Osteocyte (in vitro differentiated cells): ENCODE measurements at places on chromosomes 5 and 9. TPM values are rescaled to one million over a fixed set of nuclear protein-coding genes. Genes with fewer than 3 reads are reported as not detected.

GALNT12 gene
- not detected in 2 replicates for total RNA-seq

FAM169A gene
- total RNA-seq, result 2.7 and 3.6 TPM in 2 replicates

CDX1 gene
- total RNA-seq, result 0.71 and 1.0 TPM in 2 replicates

KIF20A gene
- 14.7 and 16.4 TPM in 2 replicates for total RNA-seq

PGM5 gene
- not detected in 2 replicates for total RNA-seq

NDUFS4 gene
- 74.3 TPM in 2 replicates for total RNA-seq

CTSL gene
- 264 and 277 TPM in 2 replicates for total RNA-seq

MCTP1 gene
- total RNA-seq, result 0.50 and 0.67 TPM in 2 replicates

- DNase-seq, result no peak
- H3K27me3 ChIP-seq, result no peaks in the 10 kb centered on the region
- peak overlapping the region; percentile 63 for H3K27ac ChIP-seq
These were observed 356.2 kb upstream of the NUDT12 start for GRCh38 chr5:103918668-103919367.

DNA sequence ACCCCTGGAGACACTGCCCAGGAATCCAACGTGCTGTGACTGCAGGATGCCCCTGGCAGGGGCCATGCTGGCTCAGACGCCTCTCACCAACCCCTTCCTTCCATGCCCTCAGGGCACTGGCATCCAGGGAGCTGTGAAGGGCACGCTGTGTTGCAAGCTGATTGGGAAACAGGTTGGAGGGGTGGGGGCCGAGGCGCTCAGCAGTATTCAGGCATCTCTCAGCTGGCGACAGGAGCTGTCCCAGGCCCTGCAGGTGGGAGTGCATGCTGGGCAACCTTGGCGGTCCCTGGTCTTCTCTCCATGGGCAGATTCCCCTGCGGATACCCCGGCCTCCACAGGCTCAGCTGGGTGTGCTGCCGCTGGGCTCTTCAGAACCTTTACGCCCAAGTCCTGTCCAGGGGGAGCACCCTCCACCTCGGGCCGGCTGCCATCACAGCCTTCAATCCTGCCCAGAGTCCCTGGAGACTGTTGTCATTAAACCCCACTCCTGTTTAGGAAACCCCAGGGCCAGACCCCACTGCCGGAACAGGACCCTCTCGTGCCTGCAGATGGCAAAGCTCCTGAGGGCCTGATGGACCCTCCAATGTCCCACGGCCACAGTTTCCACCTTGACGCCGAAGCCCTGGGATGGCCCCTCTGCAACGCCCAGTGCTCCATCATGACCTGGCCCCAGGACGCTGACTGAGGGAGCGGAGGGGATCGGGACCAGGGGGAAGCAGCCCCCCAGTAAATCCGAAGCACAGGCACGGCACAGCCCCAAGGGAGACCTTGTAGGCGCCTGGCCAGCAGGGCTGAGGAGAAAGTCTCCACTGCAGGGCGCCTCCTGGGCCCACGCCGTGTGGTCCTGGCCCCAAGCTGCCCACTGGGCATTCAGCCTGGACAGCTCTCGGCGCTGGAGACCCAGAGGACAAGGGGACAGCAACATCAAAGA is 9.3 kb downstream of the TPPP start:
- H3K27me3 ChIP-seq, result no peaks in the 10 kb centered on the region
- H3K36me3 ChIP-seq, result no peaks in the 10 kb centered on the region
- H3K27ac ChIP-seq, result no peak overlapping the region
- H3K4me3 ChIP-seq, result no peak overlapping the region

DNA sequence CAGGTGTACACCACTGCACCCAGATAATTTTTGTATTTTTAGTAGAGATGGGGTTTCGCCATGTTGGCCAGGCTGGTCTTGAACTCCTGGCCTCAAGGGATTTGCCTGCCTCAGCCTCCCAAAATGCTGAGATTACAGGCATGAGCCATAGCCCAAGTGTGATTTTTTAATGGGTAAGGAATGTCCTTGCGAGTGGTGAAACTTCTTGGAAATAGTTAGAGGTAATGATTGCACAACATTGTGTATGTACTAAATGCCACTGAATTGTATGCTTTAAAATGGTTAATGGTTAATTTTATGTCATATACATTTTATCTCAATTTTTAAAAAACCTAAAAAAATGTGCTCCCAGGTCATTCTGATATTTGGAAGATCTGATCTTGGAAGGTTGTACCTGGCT is 59.9 kb upstream of the IL6ST start:
- H3K27ac ChIP-seq, result no peak overlapping the region
- DNase-seq, result no peak
- H3K4me3 ChIP-seq, result no peak overlapping the region
- peaks cover 17% of the 10 kb centered on the region for H3K4me1 ChIP-seq
- no peaks in the 10 kb centered on the region for H3K36me3 ChIP-seq

DNA sequence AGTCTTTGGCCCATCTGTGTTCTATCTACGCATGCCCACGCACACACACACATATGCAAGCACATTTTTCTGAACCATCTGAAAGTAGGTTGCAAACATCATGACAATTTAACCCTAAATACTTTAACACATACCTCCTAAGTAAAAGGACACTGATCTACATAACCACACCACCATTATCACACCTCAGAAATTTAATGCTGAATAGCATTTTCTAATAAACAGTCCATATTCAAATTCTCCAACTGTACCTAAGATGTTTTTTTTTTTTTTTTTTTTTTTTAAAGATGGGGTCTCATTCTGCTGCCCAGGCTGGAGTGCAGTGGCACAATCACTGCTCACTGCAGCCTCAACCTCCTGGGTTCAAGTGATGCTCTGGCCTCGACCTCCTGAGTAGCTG is 35.5 kb downstream of the DDX31 start:
- no peak for DNase-seq
- H3K27me3 ChIP-seq, result no peaks in the 10 kb centered on the region
- H3K4me1 ChIP-seq, result peaks cover 10% of the 10 kb centered on the region
- peaks cover 45% of the 10 kb centered on the region for H3K36me3 ChIP-seq

- H3K36me3 ChIP-seq, result peaks cover 14% of the 10 kb centered on the region
- H3K27ac ChIP-seq, result no peak overlapping the region
- no peak overlapping the region for H3K4me3 ChIP-seq
These were observed 9.0 kb downstream of the MTREX start for GRCh38 chr5:55316837-55317236.

GRCh38 chr9:122364117-122364782 is 6.6 kb upstream of the PTGS1 start:
- DNase-seq, result no peak
- H3K27ac ChIP-seq, result no peak overlapping the region
- H3K36me3 ChIP-seq, result no peaks in the 10 kb centered on the region
- H3K4me3 ChIP-seq, result no peak overlapping the region
- peaks cover 11% of the 10 kb centered on the region for H3K4me1 ChIP-seq

GRCh38 chr9:79325501-79325900 is 246.3 kb upstream of the TLE4 start:
- H3K36me3 ChIP-seq, result no peaks in the 10 kb centered on the region
- H3K4me1 ChIP-seq, result peaks cover 13% of the 10 kb centered on the region
- DNase-seq, result no peak
- H3K4me3 ChIP-seq, result no peak overlapping the region
- no peaks in the 10 kb centered on the region for H3K27me3 ChIP-seq

DNA sequence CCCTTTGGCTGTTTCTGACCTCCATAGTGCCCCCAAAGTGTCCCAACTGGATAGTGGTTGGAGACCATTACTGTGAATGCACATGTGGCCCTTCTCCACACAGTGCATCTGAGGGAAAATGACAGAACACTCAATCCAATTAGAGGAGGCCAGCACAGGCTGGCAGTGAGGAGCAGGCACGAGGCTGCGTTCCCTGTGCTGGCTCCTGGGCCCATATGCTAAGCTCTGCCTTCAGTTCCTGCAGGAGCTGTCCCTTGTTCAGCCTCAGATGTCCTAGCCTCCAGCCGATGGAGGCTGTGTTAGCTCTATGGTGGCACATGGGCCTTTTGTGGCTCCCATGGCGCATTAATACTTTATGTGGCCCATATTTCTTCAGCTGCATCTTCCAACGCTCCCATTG is 35.8 kb downstream of the ALG2 start:
- H3K4me3 ChIP-seq, result no peak overlapping the region
- DNase-seq, result no peak
- H3K36me3 ChIP-seq, result no peaks in the 10 kb centered on the region
- no peak overlapping the region for H3K27ac ChIP-seq

GRCh38 chr9:24382566-24382965 is 163.1 kb downstream of the IZUMO3 start:
- H3K4me3 ChIP-seq, result no peak overlapping the region
- no peak overlapping the region for H3K27ac ChIP-seq
- H3K4me1 ChIP-seq, result no peaks in the 10 kb centered on the region
- H3K27me3 ChIP-seq, result no peaks in the 10 kb centered on the region

- H3K27ac ChIP-seq, result no peak overlapping the region
- H3K36me3 ChIP-seq, result no peaks in the 10 kb centered on the region
- no peaks in the 10 kb centered on the region for H3K27me3 ChIP-seq
- peaks cover 23% of the 10 kb centered on the region for H3K4me1 ChIP-seq
- DNase-seq, result no peak
- H3K4me3 ChIP-seq, result no peak overlapping the region
These were observed 87.1 kb downstream of the HMHB1 start for GRCh38 chr5:143898916-143899591.

DNA sequence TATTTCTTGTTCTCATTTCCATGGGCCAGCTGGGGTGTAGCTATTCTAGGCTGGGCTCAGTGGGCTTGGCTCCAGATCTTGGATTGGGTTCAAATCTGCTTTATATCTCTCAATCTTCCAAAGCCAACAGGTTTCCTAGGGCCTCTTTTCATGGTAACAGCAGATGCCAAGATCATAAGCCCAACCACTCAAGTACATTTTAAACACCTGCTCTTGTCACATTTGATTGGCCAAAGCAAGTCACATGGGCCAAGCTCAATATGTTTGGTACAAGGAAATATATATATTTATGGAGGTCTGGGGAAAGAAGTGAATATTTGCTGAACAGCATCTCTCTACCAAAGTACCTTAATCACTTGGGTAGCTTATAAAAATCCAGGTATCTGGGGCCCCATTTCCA is 49.5 kb downstream of the MRRF start:
- H3K36me3 ChIP-seq, result peaks cover 30% of the 10 kb centered on the region
- H3K27me3 ChIP-seq, result no peaks in the 10 kb centered on the region
- no peaks in the 10 kb centered on the region for H3K4me1 ChIP-seq
- no peak overlapping the region for H3K4me3 ChIP-seq

DNA sequence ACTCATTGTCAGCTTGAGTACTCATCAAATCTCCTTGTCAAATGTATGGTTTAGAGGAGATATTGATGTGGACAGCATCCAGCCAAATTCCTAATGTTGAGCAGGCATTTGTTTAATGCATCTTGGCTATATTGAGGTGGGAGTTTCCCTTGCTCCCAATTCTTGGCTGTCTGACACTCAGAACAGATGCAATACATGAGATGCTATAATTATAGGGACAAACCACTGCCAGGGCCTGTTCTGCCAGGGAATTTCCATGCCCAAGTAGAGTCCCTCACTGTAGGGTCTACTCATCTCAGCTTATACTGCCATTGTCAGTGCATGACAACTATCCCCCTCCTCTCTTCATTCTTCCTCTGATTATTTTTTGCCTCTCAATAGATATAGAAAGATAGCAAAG is 392.0 kb upstream of the KCNN2 start:
- no peaks in the 10 kb centered on the region for H3K36me3 ChIP-seq
- no peak overlapping the region for H3K4me3 ChIP-seq
- no peak for DNase-seq
- H3K27me3 ChIP-seq, result peaks cover 4% of the 10 kb centered on the region
- H3K4me1 ChIP-seq, result no peaks in the 10 kb centered on the region
- no peak overlapping the region for H3K27ac ChIP-seq

DNA sequence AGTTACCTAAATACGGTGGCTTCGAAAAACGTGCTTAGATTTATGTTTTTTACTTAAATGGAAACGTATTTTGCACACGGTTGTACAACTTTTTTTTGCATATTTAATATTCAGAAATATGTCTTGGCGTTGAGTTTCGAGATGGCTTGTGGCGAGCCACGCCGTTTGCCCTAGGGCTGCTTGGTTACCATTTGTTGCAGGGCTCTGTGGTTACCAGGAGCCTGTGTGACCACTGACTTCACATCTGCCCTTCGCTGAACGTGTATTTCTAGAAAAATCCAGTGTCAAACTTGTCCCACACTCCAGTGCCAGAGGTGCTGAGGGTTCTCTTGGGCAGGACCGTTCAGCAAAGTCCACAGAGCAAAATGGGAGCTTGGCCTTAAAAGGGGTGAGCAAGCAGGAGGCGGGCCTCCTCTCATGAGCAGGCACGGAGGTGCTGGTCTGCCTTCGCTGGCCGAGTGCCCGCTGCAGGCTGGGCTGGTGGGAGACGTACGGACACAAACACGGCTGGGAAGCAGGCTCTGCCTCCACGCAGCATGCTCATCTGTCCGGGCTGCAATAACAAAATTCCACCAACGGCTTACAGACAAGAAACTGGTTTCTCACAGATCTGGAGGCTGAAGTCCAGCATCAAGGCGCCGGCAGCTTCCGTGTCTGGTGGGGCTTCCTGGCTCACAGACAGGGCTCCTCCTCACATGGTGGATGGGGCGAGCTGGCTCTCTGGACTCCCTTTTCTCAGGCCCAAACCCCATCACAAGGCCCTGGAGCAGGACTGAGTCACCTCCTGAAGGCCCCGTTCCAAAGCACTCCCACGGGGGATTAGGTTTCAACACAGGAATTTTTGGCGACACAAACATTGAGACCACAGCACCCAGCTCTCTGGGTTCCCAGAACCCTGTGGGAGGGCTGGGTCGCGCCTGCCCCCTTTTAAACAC is 5.4 kb downstream of the MRPL36 start:
- H3K27me3 ChIP-seq, result no peaks in the 10 kb centered on the region
- peaks cover 12% of the 10 kb centered on the region for H3K36me3 ChIP-seq
- no peak overlapping the region for H3K27ac ChIP-seq
- H3K4me1 ChIP-seq, result peaks cover 54% of the 10 kb centered on the region
- H3K4me3 ChIP-seq, result no peak overlapping the region

- H3K36me3 ChIP-seq, result no peaks in the 10 kb centered on the region
- H3K27me3 ChIP-seq, result peaks cover 2% of the 10 kb centered on the region
- no peak overlapping the region for H3K4me3 ChIP-seq
- H3K27ac ChIP-seq, result no peak overlapping the region
- no peaks in the 10 kb centered on the region for H3K4me1 ChIP-seq
- no peak for DNase-seq
These were observed 1579.3 kb upstream of the CDH6 start for GRCh38 chr5:29614206-29614605.

- peaks cover 59% of the 10 kb centered on the region for H3K27me3 ChIP-seq
- H3K27ac ChIP-seq, result no peak overlapping the region
These were observed 67.0 kb upstream of the NEK6 start for GRCh38 chr9:124190761-124191160.

GRCh38 chr5:109921735-109922380 is 232.1 kb downstream of the MAN2A1 start:
- H3K4me3 ChIP-seq, result no peak overlapping the region
- H3K4me1 ChIP-seq, result peaks cover 5% of the 10 kb centered on the region
- DNase-seq, result no peak
- H3K36me3 ChIP-seq, result peaks cover 2% of the 10 kb centered on the region
- no peaks in the 10 kb centered on the region for H3K27me3 ChIP-seq

DNA sequence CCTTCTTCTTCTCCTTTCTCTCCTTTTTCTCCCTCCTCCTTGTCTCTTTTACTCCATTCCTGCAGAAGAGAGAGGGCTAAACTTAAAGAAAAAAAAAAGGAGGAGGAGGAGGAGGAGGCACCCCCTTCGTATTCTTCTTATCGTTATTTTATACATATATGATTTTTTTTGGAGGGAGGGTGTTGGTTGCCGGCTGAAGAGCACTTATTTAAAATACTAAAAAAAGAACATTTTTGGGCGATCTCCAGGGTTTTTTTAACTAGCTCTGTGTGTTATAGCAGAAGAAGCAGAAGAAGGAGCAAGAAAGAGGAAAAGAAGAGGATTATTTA is 381 bp downstream of the NR2F1 start:
- peaks cover 24% of the 10 kb centered on the region for H3K36me3 ChIP-seq
- no peak for DNase-seq
- H3K4me3 ChIP-seq, result no peak overlapping the region
- H3K4me1 ChIP-seq, result peaks cover 5% of the 10 kb centered on the region
- no peaks in the 10 kb centered on the region for H3K27me3 ChIP-seq
- H3K27ac ChIP-seq, result no peak overlapping the region
